ENCODE measurements at places on chromosomes 5 and 9.

- DNase-seq: peak; percentile 84
Measured at GRCh38 chr9:127917603-127918002, 762 bp upstream of the ST6GALNAC4 start.

DNA sequence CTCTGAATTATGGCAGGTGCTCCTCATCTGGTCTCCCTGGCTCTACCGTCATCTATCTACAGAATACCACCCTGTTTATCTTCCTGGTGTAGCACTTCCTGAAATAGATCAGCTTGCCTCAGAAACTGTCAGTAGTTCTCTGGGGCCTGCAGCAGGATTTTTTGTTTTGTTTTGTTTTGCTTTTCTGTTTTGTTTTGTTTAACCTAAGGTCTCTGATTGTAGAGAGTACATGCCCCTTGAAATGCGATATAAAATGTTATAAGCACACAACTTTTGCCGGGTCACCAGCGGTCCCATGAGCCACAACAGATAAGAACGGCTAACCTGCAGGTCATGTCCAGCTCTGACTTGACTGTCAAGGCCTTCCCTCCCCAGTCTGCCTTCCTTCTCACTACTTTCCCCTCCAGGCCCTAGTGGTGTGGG lies 26.6 kb upstream of the CREBRF start:
- peak; percentile 23 for DNase-seq

DNA sequence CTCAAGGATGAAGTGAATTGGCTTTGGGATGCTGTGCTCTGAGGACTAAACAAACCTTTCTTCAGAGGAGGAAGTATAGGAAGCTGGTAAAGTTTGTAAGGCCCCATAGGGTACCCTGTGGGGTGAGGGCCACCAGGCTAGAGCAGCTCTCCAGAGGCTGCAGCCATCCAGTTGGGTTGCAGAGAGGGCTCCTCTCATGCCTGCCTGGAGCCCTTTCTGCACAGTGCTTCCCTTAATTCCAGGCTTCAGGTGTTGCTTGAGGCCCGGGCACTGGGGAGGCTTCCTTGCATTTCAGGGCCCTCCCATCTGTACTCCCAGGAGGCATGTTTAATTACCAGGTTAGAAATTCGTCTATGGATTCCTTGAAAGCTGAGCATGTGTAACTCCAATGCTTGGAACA lies 95.3 kb upstream of the FSTL4 start:
- no peak for DNase-seq

- no peak for DNase-seq
Measured at GRCh38 chr9:133553973-133554713, 19.6 kb downstream of the ADAMTSL2 start.

- DNase-seq: no peak
Measured at GRCh38 chr9:131739133-131739958, 530 bp downstream of the RAPGEF1 start.

GRCh38 chr9:25570802-25571201 lies 107.4 kb downstream of the TUSC1 start:
- no peak for DNase-seq

DNA sequence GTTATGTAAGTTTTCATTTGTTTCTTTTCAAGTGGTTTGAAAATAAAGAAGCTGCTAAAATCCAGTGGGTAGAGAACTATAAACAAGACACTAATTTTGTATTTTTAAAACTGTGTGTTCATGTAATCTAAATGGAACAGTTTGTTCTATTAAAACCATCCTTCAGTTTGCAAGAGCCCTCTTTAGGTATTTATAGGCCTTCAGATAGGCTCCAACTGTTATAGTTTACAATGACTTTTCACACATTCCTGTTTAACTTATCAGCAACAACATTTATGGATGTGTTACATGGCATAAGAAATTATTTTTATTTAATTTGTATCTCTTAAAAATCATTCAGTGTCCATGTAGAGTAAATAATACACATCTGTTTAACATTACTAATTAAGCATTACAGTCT lies 126.7 kb upstream of the SLCO6A1 start:
- no peak for DNase-seq

DNA sequence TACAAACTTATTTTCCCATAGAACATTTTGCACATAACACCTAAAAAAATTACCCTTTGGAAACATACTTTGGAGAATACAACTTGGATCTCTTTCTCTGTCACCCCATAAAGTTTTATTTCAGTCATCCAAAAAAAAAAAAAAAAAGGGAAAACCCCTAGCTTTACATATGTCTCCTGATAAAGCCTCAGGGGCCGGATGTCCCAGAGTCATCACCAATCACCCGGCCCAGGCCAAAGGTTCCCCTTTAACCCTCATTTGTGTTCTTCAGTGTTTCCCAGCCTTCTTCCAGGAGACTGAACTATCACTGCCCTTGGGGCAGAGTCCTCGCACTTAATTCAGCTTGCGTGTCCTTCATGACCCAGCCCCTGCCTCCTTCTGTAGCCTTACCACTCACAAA lies 28.8 kb downstream of the ANXA6 start:
- DNase-seq: no peak

- DNase-seq: no peak
Measured at GRCh38 chr9:121785673-121786542, 134.5 kb downstream of the DAB2IP start.

DNA sequence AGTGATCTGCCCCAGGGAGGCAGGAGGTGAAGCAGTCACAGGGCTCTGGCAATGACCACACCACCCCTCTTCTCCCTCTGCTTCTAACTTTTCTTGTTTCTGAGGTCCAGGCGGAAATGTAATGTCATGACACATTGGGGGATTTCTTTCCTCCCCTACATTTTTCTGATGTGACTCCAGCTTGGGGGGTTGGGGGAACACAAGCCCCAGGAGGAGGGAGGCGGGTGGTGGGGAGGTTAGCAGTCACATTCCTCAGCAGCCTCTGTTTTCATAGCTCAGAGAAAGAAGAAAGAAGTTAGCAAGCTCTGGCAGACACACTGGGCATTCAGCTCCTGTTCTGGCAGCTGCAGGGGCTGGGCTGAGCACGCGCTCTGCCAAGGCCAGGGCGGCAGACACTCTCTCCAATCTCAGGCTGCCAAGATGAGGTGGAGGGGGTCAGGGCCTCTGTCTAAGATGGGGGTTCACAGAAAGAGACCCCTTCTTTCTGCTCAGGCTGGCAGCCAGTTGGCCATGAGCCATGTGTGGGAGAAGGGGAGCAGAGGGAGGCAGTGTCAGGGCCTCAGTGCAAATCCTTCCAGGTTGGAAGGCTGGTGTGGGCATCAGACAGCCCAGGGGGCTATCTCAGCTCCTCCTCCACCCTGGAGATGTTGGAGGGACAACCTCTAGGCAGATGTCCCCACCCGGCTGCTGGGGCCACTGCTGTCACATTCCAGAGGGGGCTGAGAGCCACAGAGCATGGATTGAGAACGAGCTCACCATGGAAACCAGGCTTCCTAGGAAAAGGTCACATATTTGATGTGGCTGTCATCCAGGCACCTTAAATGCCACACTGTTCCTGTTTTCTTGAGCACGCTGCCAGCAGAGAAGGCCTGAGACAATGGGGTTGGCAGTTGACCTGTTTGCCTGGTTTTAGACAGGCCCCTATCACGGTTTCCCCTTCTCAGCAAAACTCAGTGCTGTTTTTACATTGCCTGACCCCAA lies 20.1 kb upstream of the PFDN1 start:
- DNase-seq: peak; percentile 21

- DNase-seq: no peak
Measured at GRCh38 chr5:58735637-58736036, 152.8 kb downstream of the RAB3C start.

DNA sequence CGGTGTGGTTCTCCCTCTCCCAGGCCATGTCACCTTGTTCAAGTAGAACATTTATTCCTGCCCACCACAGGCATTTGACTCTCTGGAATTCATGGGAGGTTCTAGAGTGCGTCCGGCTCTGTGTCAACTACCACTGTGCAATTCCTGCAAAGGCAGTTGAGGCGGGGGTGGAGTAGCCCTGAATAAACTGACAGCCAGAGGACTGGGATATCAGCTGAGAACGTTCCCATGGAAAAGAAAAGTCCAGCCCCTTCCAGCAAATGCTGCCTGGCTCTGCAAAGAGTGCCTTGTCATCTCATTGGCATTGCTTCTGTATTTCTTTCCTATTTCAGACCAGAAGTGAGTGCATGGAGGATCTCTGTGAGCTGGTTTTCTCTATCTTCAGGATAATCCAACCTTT lies 18.9 kb upstream of the MEGF9 start:
- DNase-seq: no peak

DNA sequence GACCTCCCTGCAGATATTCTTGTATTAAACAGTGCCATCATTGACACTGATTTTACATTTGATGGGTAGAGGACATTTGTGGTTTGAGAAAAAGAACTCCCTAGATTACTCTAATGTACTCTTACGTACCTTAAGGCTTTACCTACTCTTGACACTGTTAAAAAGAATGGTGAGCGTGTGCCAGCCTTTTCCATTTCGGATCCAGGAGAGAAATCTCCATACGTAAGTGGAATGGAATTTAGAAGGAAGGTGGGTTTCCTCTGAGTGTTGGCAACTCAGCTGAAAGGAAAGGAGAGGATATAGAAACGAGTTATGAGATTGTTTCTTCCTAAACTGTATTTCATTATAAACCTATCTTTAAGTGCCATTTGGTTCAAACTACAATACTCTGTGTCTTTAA lies 40.9 kb downstream of the TNPO1 start:
- DNase-seq: no peak
